Hematopoietic multipotent progenitor cell treated with erythropoietin and hydrocortisone succinate and interleukin-3 and kit ligand, for 4 days (in vitro differentiated cells): ENCODE measurements at places on chromosomes 16 and 17.

- DNase-seq, result no peak
Observed at GRCh38 chr16:87098976-87099720, 218.0 kb downstream of the C16orf95 start.

- no peak for DNase-seq
Observed at GRCh38 chr16:87074641-87075318, 242.4 kb downstream of the C16orf95 start.

DNA sequence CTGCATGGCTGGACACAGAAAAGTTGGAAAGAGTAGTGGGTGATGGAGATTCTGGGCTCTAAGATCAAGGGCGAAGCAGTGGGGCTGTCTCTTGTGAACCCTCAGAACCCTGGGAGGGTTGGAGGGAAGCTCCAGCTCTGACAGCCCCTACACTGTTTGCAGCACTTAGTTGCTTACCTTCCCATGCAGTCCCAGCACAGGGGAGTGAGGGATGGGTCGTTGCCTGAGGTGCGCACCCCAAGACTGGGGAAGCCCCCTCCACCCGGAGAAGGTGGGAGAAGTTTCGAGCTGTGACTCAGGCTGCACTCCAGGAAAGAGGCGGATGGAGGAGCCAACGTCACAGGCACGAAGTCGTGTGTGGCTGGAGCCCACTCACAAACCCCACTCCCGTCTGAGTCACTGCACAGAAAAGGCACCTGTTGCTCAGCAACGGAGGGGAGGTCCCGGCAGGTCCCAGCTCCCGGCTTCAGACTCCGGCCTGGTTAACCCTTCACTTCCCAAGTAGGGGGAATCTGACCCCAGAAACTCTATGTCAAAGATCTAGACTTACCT lies 60.1 kb downstream of the AIPL1 start:
- no peak for DNase-seq

GRCh38 chr17:65371702-65372101 lies 189.7 kb downstream of the AXIN2 start:
- no peak for DNase-seq

DNA sequence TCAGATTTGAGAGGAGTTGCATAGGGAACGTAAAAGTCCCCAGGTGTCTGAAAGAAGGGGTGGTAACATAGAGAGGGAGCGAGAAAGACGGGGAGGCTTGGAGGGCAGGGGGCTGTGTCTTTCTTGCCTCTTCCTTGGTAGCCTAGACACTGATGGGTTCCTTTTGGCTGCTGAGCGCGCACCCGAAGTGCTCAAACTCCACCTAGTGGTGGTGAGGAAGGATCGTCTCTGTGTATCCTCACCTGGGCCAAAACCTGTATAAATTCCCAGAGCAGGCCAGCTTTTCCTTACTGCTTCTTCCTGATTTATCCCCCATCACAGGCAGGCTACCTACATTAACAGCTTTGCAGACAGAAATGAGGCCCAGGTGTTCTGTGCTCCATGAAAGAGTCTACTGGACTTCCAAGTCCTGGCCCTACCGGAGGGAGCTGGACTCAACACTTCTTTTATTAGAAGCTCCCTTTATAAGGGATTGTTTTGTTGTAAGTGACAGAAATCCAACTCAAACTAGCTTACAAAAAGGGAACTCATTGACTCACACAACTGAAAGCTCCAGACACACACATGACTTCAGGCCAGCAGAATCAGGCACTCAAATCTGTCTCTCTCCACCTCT lies 5.5 kb upstream of the SLC25A35 start:
- peak; percentile 87 for DNase-seq

DNA sequence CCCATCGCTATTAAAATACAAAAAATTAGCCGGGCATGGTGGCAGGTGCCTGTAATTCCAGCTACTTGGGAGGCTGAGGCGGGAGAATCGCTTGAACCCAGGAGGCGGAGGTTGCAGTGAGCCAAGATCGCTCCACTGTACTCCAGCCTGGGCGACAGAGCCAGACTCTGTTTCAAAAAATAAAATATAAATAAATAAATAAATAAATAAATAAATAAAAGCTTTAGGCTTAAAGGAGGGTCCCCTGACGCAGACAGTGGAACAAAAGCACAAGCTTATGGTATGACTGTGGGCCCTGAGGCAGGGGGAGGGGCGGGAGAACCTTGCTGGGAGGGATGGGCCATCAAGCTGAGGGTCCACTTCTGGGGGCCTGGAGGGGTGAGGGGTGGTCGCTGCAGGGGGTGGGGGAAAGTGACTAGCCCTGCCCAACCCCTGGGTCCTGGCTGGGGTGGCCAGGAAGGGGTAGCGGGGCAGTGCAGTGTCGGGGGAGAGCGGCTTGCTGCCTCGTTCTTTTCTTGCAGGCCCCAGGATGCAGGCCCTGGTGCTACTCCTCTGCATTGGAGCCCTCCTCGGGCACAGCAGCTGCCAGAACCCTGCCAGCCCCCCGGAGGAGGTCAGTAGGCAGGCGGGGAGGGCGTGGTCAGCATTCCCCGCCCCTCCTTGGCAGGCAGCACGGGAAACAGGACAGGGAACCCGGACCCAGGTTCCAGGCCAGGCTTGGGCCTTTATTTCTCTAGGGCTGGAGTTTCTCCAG lies 4.7 kb downstream of the SERPINF1 start:
- DNase-seq, result no peak

- DNase-seq, result no peak
Observed at GRCh38 chr17:11094331-11094730, 146.7 kb upstream of the SHISA6 start.

GRCh38 chr16:84869473-84869845 lies 49.7 kb downstream of the CRISPLD2 start:
- no peak for DNase-seq

- DNase-seq, result peak; percentile 41
Observed at GRCh38 chr17:47423406-47424295, 99.9 kb downstream of the EFCAB13 start.

DNA sequence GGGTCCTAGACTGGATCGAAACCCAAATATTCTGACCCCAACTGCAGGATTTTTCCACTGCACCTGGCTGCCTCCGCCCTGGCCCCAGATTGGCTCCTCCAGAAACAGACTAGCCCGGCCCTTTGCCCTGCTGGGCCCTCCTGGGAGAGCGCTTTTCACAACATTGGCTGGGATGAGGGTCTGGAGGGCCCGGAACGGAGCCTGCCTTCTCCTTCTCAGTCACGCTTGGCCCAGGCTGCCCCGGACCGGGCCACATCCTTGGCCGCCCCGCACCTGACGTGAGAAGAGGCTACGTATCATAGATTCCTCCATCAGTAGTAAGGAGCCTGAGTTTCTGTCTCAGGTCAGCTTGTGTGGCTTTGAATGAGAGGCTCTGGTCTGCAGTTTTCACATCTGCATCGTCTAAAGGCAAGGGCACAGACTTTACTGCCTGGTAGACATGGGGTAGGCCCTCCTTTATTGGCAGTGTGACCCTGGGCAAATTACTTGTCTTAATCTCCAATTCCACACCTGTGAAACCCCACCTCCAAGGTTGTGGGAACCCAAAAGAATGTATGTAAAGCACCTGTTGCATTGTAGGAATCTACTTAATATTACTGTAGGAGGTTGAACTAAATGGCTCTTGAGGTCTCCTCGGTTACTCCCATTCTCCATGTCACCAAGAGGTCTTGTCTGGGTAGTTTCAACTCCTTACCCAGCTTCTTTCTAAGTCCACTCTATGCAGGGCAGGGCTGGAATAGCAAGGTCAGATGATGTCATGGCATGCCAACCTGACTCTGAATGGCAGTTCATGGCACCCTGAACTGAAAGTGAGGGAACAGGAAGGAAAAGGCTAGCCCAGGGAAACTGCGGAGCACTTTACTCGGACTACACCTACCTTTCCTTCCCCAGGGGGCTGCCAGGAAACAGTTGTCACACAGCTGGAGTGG lies 661 bp downstream of the LRRC3C start:
- DNase-seq, result peak; percentile 35

DNA sequence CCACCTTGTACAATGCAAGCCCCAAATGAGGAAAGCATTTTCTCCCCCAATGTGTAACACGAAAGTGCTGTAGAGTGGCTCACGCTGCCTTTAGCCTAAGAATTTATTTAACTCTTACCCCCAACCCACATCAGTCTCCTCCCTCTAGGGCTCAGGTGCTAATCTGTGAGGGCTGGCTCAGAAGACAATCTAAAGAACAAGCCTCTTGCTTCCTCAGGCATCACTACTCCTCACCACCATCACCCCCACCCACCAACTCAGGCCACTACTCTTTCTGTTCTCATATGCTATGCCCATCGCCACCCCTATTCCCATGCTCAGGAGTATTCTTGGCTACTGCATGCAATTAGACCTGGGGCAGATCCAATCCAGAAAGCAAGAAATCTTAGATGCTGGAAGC lies 3.9 kb upstream of the CCL2 start:
- no peak for DNase-seq

- DNase-seq, result peak; percentile 61
Observed at GRCh38 chr17:8953156-8953885, 12.2 kb downstream of the PIK3R5 start.

GRCh38 chr16:47323241-47323640 lies 137.6 kb downstream of the ITFG1 start:
- peak; percentile 3 for DNase-seq

GRCh38 chr16:51812945-51813344 lies 661.9 kb upstream of the SALL1 start:
- DNase-seq, result no peak

GRCh38 chr17:54916721-54917120 lies 16.1 kb downstream of the TOM1L1 start:
- DNase-seq, result no peak

- DNase-seq, result no peak
Observed at GRCh38 chr16:48499923-48500381, 110.0 kb downstream of the N4BP1 start.

GRCh38 chr17:193841-194806 lies 12.7 kb upstream of the DOC2B start:
- no peak for DNase-seq

DNA sequence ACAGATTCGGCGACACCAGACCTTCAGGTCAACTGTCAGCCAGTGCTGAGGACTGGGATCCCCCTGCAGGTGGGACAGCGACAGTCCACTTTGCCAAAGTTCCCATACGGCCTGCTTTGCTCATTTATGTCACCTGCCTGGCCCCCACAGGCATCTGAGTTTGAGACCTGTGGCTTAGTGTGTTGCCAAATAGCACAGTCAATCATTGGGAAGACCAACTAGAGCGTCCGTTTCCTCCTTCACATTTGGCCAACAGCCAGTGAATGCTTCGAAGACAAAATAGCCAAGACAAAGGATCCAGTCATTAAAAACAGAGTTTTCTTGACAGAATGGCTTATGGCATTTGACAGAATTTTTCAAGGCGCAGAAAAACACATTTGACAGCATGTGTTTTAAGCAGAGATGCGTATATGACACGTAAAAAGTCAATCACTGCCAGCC lies 113.8 kb downstream of the ABCC12 start:
- DNase-seq, result peak; percentile 5

GRCh38 chr17:59853168-59853918 lies 39.4 kb downstream of the TUBD1 start:
- no peak for DNase-seq

GRCh38 chr17:57516290-57517230 lies 228.5 kb downstream of the CCDC182 start:
- DNase-seq, result no peak

GRCh38 chr16:80608946-80609345 lies 68.2 kb downstream of the DYNLRB2 start:
- peak; percentile 80 for DNase-seq

DNA sequence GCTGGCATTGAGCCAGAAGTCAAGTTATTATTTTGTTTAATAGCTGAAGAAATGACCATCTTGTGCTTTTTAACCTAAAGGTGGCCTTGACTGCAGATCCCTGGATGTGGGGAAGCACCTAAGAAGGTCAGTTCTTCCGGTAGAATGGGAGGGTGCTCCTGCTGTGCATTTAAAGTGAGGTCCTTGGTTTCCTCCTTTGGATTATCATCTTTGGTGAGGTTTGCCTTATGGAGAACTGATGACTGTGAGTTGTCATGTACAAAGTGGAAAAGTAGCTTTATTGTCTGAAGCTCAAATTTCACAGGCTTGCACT lies 66.5 kb downstream of the PCTP start:
- DNase-seq, result no peak

GRCh38 chr16:79217375-79218011 lies 383.0 kb downstream of the MAF start:
- peak; percentile 36 for DNase-seq

DNA sequence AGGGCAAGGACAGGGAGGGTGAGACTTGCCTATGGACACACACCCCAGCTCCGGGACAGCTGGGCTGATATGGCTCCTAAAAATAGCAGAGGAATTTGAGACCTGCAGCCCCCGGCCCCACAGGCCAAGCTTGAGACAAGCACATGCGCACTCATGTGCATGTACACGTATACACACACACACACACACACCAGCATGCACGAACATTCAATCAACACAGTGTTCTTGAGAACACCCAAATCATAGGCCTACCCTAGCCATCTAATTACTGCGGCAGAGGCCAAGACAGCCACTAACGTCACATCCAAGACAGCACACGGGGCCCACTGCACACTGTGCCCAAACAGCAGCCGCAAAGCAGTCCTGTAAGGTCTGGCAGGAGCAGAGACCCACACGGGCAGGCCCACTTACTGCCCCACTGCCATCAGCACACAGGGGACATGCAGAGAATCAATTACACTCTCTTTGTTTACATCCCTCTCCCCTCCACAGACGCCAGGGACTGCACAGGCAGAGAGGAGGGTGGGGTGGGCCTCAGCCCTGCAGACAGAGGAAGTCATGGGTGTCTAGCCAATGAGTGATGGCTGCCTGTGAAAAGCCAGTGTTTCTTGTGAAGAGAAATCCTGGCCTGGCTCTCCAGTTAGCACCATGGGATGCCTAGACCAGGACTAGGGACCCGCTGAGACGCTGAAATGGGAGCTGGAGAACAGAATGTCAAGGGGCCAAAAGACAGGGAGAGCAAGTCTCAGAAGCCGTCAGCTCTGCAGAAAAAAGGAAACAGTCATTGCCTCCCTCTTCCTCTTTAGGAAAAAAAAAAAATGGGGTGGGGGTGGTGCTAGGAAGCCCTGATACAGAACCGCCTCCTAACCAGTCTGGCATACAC lies 39.3 kb downstream of the MYO18A start:
- DNase-seq, result peak; percentile 81

DNA sequence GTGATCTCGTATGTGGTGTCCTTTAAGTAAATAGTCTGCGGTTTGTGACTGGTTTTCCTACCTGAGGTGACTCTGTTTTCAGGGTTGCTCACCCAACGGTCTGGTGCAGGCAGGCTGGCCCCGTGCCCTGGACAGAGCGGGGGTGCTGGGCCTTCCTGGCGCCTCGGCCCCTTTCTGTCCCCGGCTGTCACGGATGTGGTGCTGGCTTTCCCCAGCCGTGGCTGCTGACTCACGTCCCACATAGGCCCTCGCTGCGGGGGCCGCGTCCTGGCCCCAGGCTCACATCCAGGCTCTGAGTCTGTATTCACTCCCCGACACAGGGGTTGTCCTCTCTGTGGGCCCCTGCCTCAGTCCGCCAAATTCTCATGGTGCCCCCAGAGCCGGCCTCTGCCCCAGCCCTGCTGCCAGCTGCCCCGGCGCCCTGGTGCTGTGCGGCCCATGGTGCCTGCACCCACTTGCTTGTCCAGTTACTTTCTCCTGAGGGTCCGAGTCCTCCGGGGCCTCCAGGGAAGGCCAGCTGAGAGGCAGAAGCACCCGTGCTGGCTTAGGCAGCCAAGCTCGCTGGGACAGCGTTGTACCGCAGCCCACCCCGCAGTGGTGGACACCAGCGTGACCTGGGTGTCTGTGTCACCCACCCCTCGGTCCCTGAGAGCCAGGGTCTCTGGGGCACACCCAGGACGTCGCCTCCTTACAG lies 5.9 kb downstream of the CHMP6 start:
- DNase-seq, result no peak
